RPMI7951 (cell line): ENCODE measurements at places on chromosomes 5 and 9. TPM values are rescaled to one million over a fixed set of nuclear protein-coding genes. Genes with fewer than 3 reads are reported as not detected.

DNA sequence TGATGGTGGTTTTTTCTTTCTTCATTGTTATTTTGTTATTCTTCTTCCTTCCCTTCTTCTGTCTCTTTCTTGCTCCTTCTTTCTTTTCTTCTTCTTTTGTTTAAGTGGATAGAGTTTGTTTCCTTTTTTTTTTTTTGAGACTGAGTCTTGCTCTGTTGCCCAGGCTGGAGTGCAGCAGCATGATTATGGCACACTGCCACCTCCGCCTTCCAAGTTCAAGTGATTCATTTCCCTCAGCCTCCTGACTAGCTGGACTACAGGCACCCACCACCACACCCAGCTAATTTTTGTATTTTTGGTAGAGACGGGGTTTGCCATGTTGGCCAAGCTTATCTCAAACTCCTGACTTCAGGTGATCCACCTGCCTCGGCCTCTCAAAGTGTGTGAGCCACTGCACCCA lies 40.3 kb downstream of the JAK2 start:
- DNase-seq: peak; percentile 20

GRCh38 chr5:131019601-131020315 lies 145.3 kb downstream of the HINT1 start:
- no peak for DNase-seq

- no peak for DNase-seq
Measured at GRCh38 chr9:120694559-120694958, 19.7 kb downstream of the MEGF9 start.

- DNase-seq: peak; percentile 43
Measured at GRCh38 chr5:18393565-18394442, 759.5 kb downstream of the TAF11L14 start.

- no peak for DNase-seq
Measured at GRCh38 chr9:800591-801150, 40.8 kb upstream of the DMRT1 start.

- DNase-seq: peak; percentile 3
Measured at GRCh38 chr5:129906177-129906887, 2.1 kb downstream of the CHSY3 start.

DNA sequence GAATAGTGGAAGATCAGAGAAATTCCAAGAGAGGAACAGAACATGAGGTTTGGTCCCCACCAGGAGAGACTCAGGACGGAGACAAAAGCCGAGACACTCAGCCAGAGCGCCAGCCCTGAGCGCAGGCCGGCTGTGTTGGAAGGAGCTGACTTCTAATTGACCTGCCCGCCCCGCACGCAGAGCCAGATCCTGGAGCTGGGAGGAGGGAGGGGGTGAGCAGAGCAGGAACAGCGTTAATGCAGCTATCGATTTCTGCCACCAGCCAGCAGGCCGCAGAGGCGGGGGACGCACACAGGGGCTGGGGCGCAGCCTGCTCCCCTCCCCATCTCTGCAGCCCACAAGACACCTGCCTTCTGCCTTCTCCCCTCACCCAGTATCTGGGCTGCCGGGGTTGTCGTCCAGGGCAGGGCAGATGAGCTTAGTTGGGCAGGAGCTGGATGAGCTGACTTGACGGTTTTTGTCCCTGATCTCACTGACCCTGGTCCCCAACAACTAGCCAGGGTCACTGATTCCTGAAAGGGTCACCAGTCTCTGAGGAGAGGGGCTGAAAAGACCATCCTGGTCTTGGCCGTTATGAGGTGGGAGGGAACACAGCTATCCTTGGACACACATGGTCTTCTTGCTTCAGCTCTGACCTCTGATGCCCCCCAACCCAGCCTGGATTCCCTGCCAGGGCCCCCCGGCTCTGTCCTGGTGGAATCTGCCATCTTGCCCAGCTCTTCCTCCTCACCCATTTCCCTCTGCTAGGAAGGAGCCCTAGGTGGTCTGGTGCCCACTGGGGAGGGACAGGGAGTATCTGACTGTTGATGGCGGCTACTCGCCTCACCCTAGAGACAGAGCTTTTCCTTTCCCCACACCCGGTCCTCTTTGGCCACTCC lies 29.8 kb downstream of the CXXC5 start:
- no peak for DNase-seq

DNA sequence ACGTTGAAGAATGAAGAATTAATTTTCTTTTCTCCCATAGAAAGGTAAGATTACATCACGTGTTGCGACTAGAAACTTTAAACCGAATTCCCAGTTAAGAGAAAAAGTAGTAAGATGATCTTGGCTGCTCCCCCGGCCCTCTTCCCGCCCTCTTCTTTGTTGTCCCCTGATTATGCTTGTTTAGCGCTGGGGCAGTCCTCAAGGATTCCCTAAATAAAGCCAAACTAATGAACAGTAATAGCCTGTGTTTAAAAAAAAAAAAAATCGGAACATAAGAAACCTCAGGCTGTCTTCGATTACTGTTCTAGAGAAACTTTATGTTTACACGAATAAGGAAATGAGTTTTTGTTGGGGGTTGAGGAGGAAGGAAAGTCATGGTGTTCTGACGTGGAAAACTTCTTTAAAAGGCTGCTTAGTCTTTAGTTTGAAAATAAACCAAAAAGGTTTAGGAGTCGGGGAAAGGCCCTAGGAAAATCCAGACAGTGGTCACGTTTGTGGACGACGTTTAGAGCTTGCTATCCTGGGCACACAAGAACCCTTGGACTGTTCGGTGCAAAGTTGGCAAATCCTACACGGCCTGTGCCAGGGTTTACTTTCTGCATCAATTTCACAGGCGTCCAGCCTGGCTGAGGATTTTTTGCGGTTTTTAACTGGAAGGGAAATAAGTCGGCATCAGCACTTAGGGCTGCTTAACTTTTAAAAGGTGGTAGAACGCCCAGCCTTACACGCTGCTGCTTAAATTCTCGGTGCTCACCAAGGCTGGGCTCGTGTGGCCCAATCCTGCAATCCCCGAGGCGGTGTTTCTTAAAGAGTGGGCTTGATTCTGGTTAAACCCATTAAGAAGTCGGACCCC lies 1.1 kb upstream of the MAT2B start:
- DNase-seq: peak; percentile 67

- DNase-seq: peak; percentile 3
Measured at GRCh38 chr5:130836729-130837649, 328.1 kb downstream of the HINT1 start.

- peak; percentile 26 for DNase-seq
Measured at GRCh38 chr9:7570107-7570720, 229.4 kb downstream of the DMAC1 start.

DNA sequence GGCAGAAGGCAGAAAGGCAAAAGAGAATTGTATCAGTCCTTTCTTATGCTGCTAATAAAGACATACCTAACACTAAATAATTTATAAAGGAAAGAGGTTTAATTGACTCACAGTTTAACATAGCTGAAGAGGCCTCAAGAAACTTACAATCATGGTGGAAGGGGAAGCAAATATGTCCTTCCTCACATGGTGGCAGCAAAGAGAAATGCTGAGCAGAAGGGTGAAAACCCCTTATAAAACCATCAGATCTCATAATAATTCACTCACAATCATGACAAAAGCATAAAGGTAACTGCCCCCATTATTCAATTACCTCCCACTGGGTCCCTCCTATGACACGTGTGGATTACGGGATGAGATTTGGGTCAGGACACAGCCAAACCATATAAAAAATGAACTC lies 312.5 kb upstream of the PTGER4 start:
- DNase-seq: no peak

DNA sequence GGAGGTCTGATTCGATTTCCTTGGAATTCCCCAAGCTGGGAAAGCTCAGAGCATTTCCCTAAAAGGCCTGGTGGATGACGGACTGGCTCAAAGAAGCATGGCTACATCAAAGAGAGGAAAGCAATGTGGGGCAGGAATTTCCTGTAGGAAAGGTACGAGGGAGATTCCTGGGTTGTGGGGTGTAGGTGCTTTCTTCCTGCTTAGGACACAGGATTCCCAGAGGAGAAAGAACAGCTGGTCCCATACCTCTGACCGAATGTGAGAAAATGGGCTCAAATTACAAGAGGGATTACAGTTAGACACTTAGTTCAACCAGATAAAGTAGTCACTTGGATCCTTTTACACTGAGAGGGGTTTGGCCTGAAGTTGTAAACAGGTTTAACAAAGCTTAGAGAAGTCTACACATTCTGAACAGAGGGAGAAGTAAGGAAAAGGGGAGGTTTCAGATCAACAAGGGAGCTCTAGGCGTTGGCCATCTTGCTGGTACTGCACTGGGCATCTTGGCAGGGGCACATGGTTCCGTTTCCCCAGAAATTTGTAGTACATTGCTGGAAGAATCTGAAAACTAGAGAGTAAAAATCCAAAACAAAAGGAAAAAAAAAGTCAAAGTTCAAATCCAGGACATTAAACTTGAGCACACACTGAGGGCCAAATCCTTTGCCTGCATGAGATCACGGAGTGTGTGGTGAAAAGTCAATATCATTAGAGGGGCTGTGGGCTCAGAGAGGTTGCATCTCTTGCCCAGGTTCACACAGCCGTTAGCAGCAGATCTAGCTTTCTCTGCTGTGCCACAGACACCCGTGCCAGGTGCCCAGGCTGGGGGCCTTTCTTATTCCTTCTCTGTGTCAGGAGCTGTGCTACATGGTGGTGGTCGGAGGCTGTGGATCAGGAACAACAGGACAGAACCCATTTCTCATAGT lies 171.3 kb downstream of the RGS3 start:
- no peak for DNase-seq

DNA sequence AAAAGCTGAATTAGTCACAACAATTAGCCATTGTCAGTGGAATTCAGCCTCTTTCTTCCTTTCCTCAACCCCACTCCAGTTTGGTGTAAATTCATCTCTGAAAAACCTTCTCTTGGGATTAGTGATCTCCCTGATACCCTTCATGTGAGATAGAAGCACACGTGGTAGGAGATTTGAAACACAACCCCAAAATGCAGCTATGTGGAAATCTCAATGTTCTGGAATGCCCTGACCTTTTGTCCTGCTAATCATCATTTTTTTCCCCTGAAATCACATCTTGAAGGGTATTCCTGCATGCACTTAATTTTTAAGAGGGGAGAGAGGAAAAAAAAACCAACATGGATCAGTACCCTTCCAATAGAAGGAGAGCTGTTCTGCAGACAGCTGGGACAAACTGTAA lies 612.6 kb downstream of the EBF1 start:
- no peak for DNase-seq

DNA sequence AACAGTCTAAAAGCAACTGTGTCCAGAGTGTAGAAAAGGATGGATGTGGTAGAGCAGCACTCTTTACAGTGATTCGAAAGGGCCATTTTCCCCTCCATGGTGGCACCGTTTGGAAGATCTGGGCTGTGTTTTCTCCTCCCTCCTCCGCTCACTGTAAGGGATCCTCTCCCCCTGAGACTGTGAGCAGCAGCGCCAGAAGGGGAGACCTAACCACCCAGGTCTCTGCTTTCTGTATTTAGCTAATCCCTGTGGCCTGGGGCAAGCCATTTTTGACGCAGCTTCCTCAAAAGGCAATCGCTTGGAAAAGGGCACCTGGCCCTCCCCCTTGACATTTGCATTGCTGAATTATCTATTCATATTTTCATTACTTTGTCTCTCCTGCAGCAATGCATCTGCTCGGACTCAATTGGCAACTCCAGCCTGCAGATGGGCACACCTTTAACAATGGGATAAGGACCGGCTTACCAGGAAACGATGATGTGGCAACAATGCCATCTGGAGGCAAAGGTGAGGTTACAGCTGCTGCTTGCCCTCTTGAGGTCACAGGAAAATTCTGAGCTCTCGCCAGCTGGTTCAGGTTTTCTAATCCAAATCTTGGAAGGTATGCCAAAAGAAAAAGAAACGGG lies 244.3 kb upstream of the WWC1 start:
- peak; percentile 57 for DNase-seq

DNA sequence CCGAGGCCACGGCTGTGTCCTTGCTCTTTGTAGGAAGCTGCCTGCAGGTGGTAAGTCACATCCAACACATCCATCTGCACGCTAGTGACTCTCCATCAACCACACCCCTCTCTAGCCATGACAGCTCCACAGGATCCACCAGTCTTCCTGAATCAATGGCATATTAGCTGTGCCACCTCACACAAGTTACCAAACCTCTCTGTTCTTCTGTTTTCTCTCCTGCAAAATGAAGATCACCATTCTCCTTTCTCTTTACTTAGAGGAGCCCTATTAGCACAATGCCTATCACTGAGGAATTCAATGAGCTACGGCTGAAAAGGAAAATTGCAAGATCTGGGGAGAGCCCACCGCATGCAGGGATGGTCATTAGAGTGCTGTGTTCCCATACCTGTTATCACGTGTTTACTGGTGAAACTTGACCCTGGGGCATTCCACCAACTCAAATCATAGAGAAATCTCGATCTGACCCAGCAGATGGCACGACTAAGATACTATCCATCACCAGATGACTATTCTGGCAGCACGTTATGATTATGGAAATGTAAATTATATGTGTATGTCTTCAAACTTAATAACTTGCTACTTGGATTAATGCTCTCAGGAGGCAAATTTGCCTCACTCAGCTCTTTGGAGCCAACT lies 20.9 kb downstream of the WHRN start:
- DNase-seq: no peak

DNA sequence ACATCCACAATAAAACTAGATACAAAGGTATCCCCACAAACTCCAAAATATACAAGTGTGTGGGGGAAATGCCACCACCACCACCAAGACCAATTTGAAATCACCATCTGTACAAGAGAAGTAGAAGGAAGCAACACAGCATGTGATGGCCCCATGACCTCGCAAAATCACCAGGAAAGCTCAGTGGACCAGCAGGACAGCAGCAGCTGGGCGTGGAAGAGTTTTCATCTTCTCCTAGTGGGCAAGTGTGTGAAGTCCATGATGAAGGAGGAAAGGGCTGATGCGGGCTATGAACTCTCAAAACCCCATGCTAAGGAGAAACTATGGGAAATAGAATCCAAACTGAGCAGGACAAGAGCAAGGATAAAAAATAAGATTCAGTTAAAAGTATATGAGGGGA lies 58.1 kb downstream of the GOLPH3 start:
- DNase-seq: peak; percentile 9

DNA sequence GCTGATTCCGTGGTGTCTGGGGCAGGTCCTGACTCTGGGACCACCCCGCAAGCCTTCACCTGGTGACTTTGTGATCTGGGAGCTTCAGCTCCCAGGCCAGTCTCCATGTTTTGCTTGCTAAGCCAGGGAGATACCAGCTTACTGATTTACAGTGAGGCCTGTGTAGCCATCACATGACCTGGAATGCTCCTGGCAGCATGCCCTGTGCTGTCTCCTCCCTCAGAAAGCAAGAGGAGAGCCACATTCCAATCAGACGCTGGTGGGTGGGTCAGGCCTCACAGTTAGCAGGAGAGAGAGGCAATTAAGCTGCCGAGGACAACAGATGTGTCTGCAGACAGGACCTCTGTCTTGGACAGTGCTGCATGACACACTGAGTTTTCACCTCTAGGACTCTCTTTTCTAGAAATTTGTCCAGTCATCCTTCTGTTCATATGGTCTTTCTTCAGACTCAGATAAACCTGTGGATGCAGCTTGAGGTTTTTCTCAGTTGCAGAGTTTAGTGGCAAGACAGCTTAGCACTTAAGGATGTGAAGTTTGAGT lies 24.4 kb upstream of the GRPEL2 start:
- DNase-seq: peak; percentile 86

GFI1B gene
- total RNA-seq: not detected in 2 replicates

TEX48 gene
- not detected in 2 replicates for total RNA-seq

SARDH gene
- total RNA-seq: 1.8 and 1.9 TPM in 2 replicates

MEIKIN gene
- total RNA-seq: not detected in 2 replicates

C9orf50 gene
- total RNA-seq: not detected in 2 replicates

TMEM167A gene
- 117 and 145 TPM in 2 replicates for total RNA-seq

NUTM2G gene
- total RNA-seq: not detected in 2 replicates

LVRN gene
- 0.20 and 0.60 TPM in 2 replicates for total RNA-seq
